Activated T-helper 1 cell treated with anti-CD3 and anti-CD28 coated beads, Interleukin-2, amount 50 U/mL, for 16 hours (primary cell): ENCODE measurements at places on chromosomes 16 and 17.

GRCh38 chr17:36133602-36134236 lies 30.1 kb downstream of the CCL4 start:
- DNase-seq: no peak

GRCh38 chr17:32854832-32855389 lies 22.0 kb downstream of the MYO1D start:
- no peak for DNase-seq

GRCh38 chr16:72561-73548 lies at the start of gene RHBDF1:
TSS of gene RHBDF1 (minus strand) at chr16:72631. CDS start at chr16:65015, 7,616 bp downstream.
- no peak for DNase-seq

GRCh38 chr17:42276609-42277341 lies 584 bp upstream of the STAT5B start:
- DNase-seq: peak; percentile 23

DNA sequence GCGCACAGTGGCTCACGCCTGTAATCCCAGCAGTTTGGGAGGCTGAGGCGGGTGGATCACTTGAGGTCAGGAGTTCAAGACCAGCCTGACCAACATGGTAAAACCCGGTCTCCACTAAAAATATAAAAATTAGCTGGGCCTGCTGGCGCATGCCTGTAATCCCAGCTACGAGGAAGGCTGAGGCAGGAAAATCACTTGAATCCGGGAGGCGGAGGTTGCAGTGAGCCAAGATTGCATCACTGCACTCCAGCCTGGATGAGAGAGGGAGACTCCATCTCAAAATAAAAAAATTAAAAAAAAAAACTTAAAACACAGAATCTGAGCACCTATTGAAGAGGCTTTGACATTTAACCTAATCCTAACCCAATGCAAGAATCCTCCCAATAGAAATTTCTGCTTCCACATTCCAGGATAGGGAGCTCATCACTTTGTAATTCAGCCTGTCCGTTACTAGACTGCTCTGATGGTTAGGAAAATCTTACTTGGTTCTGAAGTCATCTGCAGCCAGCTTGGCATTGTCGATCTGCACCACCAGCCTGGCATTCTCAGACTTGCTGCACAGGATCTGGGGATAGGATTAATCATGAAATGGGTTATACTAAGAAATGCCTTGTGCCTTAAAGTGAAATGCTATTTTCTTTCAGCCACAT lies 2.1 kb downstream of the KRT33B start:
- DNase-seq: no peak

DNA sequence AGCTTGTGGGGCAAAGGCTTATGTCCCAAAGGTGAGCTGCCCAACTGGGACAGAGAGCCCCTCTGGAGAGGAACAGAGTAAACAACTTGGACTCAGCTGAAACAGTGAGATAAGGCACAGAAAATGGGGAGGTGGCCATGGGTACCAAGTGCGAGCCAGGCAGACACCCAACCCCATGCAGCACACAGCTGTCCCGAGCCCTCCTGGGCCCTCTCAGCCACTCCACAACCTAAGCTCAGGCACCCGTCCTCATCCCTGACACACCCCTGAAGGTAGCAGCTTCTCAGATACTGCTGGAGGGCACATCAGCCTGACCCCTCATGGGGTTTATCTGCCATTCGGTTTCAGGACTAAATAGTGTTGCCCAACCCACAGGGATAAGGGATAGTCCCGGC lies 4.8 kb upstream of the GFOD2 start:
- no peak for DNase-seq

- no peak for DNase-seq
Observed at GRCh38 chr17:73271072-73271471, 9.4 kb upstream of the CPSF4L start.

GRCh38 chr17:29145289-29146073 lies 34.7 kb downstream of the MYO18A start:
- DNase-seq: peak; percentile 27

DNA sequence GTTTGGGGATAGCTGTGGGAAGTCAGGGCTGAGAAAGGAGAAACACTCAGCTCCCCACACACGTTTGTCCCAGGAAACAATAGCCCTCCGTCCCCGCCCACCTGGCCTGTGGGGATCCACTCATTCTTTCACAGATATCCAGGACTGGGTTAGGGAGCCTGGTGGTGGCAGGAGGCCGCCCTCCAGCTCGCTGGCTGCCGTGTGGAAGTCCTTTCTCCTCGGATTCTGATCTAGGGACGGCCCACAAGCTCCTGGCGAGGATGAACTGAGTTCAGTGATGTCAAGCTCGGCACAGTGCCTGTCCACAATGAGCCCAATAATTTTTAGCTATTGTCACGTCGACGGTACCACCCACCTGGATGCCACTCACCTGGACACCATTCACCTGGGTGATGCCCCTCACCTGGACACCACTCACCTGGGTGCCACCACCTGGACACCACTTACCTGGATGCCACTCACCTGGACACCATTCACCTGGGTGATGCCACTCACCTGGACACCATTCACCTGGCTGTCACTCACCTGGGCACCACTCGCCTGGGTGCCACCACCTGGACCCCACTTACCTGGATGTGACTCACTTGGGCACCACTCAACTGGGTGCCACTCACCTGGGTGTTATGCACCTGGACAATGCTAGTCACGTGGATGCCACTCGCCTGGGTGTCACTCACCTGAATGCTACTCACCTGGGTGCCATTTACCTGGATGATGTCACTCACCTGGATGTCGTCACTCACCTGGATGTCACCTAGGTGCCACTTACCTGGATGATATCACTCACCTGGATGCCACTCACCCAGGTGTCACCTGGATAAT lies 172.5 kb upstream of the FOXF1 start:
- DNase-seq: no peak

DNA sequence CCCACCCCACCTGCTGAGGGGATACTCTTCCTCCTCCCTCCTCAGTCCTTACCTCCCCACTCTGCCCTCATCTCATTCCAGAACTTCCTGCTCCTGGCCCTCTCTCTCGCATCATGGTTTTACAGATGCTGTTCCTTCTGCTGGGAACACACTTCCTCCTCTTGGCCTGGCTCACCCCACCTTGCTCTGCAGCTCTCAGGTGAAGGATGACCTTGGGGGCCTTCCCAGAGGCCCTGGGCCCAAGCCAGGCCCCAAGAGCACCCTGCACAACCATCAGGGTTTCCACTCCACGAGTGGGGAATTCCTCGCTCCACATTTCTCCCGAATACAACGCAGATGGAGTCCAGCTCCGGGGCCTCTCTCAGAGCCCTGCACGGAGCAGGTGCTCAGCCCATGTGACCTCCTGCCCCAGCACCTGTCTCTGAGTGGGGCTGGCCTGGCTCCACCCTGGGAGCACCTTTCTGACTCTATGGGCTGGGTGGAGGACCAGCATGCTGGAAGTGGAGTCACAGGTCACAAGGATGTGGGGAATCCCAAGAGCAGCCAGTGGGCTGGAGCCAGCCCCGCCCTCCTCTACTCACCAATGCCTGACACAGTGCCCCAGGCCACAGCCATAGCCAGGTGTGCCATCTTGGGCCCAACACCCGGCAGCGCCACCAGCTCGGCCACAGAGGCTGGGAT lies 4.5 kb downstream of the NTHL1 start:
- no peak for DNase-seq

DNA sequence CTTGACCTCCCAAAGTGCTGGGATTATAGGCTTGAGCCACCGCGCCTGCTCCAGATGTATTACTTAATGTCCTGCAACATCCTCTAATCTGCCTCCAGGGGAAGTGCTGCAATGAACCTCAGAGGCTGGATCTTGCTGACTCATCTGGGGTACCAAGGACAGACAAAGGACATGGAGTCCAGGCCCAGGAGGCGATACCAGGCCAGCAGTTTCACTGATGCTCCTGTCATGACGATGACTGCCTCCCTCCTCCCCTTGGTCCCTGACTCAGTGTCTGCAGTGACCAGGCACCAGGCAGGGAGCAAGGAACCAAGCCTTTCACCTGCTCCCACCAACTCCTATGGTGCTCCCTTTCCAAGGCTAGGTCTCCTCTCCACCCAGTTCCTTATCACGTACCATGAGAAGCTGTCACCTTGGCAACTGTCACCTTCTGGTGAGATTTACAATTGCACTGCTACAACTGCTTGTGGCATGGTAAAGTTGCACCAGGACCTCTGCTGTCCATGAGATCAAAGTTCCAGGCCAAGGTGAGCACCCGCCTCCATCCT lies 21.6 kb upstream of the PHOSPHO1 start:
- no peak for DNase-seq

GRCh38 chr17:12631076-12631475 lies 34.6 kb upstream of the MYOCD start:
- DNase-seq: no peak

DNA sequence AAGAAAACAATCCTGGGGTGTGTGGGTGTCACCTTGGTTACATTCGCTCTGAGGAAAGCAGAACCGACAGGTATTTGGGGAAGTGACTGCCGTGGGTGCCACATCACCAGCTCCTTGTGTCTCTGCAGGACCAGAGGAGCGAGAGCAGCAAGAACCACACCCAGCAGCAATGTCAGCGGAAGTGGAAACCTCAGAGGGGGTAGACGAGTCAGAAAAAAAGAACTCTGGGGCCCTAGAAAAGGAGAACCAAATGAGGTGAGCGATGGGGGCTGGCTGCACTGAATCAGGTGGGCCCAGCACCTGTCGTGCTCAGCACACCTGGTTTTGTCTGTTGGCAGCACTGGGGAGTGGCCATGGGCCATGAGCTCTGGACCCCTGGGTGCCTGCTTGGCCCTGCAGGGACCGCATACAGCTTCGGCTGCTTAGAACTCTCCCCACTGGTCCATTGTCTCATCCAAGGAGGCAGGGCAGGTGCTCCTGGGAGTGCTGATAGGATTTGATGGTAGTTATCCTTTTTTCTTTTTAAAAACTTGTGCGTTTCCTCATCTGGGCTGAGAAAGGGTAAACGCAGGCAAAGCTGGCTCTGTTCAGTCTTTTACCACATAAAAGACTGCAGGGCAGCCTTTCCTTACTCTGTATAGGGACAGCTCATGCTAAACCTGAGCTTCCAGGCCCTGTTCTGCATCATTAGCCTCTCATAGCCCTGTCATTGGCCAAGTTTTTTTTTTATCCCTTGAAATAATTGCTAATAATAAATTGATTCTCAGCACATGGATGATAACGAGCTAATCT lies 29.4 kb downstream of the HMOX2 start:
- DNase-seq: peak; percentile 53

GRCh38 chr16:57289391-57290257 lies 5.2 kb upstream of the PLLP start:
- no peak for DNase-seq

DNA sequence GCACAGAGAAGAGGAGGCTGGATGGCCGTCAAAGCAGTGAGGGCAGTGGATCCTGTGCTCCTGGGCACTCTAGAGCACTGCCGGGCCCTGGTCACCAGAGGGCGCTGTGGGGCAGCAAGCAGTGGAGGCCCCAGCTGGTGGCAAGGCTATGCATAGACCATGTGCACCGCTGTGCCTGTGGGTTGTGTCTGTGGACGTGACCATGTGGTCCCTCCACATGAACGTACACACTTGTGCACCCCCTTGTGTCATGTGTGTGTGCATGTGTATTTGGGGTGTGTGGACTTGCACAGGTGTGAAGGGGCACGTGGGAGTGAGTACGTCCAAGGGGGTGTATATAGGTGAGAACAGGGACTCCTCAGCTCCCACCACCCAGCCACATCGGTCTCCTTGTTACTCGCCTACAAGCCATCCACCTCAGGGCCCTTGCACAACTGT lies 4.4 kb upstream of the MAP2K3 start:
- peak; percentile 89 for DNase-seq

DNA sequence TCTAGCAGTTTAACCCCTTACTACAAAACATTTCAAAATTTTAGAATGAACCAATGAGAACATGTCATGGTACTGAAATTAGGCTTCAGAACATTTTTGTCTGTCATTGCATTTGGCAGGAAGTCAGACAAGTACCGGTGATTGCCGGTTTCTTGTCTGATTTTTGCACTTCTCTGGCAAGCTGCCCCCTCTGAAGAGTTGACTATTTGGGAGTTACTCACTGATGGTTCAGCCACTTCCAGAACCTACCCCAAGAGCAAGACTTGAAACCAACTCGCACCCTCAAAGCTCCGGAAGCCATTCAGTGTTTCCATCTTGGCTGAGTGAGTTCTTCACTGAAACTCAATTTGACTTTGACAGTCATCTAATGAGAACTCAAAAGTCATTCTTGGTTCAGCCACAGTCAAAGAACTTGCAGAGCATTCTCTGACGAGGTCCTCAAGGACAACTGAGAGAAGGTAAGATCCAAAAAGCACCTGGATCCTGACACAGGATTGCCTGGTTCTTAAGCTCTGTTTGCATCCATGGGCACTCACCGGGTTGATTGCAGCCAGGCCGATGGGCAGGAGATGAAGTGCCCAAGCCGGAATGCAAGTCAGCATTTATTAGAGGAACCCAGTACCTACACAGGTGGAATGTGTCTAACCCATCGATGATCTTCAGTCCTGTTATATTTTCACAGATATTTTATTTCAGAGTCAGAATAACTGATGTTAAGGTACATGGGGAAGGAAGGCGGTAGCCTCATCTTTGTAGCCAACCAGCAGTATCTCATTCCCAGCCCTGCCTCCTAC lies 93.6 kb downstream of the USP22 start:
- DNase-seq: no peak

GRCh38 chr17:79952265-79952877 lies 83.3 kb downstream of the TBC1D16 start:
- no peak for DNase-seq

- no peak for DNase-seq
Observed at GRCh38 chr16:9097266-9098219, 6.1 kb downstream of the HAPSTR1 start.

GRCh38 chr17:81391936-81392908 lies 3.0 kb upstream of the BAHCC1 start:
- DNase-seq: no peak

DNA sequence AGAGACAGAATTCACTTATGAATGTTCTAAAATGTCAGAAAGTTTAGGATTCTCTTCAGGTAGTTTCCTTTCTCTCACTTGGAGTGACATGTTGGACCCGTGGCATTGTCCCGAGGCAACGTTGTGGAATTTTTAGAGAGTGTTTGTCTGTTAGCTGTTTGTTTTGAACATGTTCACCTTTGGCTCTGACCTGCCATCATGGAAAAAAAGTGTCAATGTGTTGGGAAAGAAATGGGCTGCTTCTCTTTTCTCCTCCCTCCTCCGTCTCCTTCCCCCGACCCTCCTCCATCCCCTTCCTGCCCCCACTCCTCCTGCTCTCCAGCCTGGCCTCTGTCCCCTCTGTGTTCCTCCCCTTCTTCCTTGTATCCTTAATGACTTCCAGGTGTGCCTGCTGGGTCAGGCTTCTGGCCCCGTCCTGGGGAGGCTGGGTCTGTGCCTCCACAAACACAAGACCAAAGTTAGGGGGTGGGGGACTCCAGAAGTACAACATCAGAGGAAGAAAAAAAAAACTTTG lies 463.1 kb downstream of the MAF start:
- no peak for DNase-seq

DNA sequence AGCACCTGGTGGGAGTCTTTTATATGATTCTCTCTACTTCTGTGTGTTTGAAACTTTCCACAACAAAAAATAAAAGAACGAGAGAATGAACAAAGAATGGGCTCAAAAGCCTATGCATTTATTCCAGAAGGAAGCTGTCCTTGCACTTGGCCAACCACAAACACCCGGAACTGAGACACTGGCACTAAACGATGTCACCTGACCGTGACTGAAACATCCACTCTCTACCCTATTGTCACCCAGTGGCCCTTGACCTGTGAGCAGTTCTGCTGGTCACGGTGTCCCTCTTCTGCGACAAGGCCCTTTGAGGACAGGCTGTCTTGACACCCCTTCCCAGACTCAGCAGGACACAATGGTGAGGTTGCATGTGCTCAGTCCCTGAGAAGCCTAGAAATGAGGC lies 56.6 kb downstream of the TEKT5 start:
- no peak for DNase-seq
